Adipocyte (in vitro differentiated cells): ENCODE measurements at places on chromosomes 7 and 10.

DNA sequence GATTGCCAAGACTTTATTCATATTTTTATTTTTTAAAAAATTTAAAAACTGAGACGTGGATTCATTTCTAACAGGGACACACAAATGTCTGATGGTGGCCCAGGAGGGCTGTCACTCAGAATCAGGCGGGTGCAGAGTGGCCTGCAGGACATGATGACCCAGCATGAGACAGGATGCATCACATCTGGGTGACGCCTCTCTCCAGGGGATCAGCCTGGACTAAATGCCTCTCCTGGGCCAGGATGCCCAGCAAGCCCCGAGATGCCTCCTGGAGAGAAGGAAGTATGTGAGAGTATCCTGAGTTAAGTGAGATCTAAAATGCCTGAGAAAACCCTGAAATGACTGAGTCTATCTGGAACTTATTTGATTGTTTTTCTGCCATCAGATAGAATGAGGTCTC, 16.9 kb upstream of the MTURN start:
- DNase-seq: no peak

GRCh38 chr7:26000841-26001240, 151.2 kb upstream of the NFE2L3 start:
- no peak for DNase-seq

DNA sequence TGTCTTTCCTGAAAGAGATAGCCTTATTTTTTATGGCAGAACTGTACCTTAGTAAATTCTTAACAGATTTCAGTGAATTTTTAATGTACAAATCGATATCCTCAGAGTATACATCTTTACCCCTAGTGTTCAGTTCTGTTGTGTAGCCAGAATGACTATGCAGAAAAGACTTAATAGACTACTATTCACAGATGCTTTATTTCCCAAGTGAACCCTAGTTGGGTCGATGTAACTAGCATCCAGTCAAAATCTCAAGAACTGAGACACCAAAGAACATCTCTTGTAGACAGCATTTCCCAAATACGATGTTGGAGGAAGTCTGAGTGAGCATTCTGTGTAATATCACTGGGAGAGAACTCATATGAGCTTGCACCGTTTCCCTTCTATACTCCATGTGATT, 1.5 kb downstream of the AKR1C3 start:
- DNase-seq: peak; percentile 6

DNA sequence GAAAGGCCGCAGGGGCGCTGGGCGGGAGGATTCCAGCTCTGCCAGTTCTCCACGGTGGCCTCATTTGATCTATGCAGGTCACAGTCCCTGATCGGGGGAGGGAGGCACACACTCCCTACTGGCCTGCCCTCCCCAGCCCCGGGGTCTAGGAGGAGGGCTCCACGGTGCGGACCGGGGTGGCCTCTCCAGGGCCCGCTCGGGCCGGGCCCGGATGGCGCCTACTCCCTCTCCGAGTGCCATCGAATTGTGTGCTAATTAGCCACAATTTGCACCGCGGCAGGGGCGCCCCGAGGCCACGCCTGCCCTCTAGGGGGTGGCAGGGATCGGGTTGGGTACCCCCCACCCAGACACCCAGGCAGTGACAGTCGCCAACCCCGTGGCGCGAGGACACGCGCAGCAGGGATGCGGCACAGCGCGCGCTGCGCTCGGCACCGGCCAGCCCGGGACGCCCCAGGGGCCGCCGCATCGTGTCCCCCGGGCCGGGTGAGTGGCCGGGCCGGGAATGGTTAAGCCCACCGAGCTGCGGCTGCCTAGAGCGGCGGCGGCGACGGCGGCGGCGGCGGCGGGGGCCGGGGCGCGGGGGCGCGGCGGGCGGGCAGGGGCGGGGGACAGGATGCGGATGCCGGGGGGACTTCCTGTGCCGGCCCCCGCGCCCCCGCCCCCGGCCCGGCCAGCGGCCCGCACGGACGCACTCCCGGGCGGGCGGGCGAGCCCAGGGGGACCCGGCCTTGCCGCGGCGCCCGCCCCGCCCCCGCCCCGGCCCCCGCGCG, at the start of gene ZNF853:
ZNF853 (plus strand) TSS at position 658 of the 770 bp plus-strand sequence. CDS start 565 bp downstream, outside the sequence.
- peak; percentile 54 for DNase-seq

GRCh38 chr7:125511310-125511709, 581.7 kb upstream of the POT1 start:
- no peak for DNase-seq

DNA sequence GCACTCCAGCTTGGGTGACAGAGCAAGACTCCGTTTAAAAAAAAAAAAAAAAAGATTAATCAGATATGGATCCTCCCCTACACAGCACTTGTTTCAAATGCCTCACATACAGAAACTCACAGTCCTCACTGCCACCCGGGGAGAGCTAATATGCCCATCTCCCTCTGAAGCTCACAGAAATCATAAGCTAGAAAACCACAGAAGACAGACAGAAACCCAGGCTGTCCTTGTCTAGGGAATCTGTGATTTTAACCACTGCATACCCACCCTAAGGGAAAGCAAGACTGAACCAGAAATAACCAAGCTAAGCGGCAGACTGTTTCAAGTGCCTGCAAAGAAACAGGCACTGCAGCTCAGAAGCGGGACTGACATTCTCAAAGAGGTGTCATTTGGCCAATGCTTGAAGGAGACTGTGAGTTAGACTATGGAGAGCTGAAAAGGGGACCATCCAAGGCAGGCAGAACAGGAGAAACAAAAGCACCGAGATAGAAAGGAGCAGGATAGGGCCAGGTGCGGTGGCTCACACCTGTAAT, 37.6 kb downstream of the SLC37A3 start:
- no peak for DNase-seq

DNA sequence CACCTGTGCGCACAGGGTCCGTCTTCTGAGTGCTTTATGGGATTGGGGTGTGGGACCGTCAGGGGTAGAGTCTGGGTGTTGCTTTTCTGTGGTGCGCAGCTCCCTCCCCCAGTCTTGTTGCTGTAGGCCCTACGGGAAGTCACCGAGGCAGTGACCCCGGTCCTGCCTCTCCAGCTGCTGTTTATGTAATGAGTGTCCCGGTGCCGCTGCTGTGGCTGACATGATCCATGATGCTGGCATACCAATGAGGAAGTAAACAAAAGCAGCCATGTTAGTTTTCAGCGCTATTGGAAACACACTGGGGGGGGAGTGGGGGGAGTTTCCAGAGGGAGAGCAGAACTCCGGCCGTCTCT, 1.1 kb downstream of the TRIM8 start:
- no peak for DNase-seq

DNA sequence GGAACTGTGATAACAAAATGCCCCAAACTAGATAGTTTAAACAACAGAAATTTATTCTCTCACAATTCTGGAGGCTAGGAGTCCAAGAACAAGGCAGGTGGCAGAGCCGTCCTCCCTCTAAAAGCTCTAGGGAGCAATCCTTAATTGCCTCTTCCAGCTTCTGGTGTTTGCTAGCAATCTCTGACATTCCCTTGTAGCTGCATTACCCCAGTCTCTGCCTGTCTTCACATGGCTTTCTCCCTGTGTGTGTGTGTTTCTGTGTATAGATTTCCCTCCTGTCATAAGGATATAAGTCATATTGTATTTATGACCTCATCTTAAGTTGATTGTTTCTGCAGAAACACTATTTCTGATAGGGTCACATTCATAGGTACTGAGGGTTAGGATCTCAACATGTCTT, 177.5 kb downstream of the WNT2 start:
- no peak for DNase-seq

- no peak for DNase-seq
Observed at GRCh38 chr10:29830531-29831512, 196.1 kb upstream of the SVIL start.

- DNase-seq: no peak
Observed at GRCh38 chr10:125734148-125734547, 14.6 kb downstream of the EDRF1 start.

DNA sequence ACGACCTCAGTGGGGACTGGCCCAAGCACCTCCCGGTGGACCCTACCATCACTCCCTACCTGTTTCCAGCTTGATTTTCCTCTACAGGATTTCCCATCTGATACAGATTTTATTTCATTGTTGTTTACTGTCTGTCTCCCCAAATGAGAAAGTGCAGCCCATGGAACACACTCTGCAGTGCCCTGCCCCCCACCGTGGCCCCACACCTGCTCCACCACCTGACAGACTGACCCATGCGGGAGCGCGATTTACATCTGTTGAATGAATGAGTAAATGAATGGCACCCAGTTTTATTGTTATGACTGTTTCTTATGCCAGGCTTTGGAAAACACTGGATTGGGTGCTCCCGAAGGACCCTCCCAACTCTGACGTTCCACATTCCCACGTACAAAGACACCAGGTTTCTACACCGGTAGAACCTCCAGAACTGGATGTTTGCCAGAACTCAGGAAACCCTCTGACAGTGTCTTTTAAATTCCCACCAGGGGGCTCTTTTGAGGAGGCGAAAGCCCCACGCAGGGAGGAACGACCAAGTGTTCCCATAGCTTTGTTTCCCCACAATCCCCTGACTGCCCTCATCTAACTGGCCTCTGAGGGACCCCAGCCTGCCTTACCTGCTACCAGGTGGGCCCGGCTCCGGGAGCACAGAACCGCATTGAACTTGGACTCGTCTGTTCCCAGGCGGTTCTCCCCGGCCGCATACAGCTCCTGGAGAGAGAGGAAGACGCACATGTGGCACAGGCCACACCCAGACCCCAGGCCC, 29.0 kb downstream of the PLAC9 start:
- DNase-seq: peak; percentile 48

DNA sequence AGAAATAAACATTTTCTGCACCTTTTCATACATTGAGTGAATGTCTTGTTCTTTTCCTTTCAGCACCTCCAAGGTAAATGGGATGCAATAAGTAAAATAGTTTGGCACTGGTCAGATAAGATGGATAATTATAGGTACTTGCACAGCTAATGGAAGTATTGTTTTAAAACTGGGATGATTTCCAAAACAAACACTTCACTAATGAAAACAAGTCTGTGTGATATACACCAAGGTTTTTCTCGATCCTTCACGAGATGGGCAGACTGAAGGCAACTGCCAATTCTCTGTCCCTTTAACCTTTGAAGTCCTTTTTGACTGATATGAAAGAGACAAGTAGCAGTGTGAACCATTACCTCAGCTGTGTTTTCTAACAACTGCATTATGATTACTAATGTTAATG, 423.8 kb downstream of the GFRA1 start:
- DNase-seq: no peak

GRCh38 chr7:107836237-107837144, 33.5 kb upstream of the SLC26A3 start:
- no peak for DNase-seq

- no peak for DNase-seq
Observed at GRCh38 chr7:149846021-149846420, 7.8 kb downstream of the ZNF862 start.

GRCh38 chr10:63012623-63013022, 120.5 kb upstream of the NRBF2 start:
- no peak for DNase-seq

DNA sequence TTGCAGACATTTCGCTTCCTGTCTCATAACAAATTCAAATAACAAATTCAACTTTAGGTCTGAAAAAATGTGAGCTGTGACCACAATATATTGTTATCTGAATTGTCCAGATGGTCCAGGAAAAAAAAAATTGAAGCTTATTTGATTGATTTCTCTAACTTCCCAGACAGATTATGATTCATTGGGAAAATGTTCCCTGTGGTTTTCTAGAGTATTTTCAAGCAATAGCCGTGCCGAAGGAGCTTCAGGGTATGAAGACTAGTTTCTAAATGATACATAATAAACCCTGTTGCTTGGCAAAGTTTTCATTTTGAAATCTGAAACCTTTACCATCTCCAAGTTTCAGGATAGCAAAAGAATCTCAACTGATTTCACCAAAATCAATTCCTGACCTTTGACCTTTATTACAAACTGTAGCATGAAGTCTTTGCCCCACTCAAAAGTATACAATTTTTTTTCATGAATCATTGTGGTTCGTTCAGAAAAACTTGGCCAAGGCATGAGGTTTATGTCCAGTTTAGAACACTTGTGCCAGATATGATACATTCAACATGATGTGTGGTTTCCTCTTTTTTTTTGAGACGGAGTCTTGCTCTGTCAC, 109.9 kb downstream of the JCAD start:
- peak; percentile 94 for DNase-seq

DNA sequence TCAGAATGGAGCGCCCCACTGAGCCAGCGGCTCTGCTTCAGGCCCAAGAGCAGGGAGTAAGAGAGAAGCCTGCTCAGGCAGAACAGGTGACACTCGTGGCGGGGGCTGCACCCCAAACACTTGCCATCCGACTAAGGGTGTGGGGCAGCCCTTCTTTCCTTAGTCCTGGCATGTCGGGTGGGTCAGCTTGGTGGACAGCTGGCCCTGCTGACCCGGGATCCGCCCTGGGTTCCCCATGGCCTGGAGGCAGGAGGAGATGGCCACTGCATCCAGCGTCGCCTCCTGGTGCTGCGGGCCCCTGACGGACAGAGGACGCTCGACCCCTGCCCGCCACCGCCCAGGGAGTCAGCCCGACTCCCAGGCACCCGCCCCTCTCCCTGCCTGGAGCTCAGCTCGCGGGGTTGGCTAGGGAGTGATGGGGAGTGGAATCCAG, 1.2 kb upstream of the PAOX start:
- no peak for DNase-seq

DNA sequence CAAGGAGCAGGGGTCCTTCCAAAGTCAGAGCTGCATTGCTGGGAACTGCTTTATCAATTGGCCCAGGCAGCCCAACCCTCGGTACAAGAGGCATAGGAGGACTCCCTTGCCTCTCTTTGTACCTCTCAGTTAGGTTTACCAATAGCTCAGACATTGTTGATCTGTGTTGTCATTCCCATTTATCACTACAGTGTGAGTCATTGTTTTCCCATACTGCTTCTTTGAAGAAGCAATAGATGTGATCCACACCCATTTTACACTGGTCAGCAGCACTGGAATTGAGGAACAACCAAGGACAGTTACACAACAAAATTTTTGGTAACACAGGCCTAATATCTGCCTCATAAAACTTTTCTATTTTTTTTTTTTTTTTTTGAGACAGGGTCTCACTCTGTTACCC, 307.2 kb downstream of the SNX13 start:
- DNase-seq: peak; percentile 40

DNA sequence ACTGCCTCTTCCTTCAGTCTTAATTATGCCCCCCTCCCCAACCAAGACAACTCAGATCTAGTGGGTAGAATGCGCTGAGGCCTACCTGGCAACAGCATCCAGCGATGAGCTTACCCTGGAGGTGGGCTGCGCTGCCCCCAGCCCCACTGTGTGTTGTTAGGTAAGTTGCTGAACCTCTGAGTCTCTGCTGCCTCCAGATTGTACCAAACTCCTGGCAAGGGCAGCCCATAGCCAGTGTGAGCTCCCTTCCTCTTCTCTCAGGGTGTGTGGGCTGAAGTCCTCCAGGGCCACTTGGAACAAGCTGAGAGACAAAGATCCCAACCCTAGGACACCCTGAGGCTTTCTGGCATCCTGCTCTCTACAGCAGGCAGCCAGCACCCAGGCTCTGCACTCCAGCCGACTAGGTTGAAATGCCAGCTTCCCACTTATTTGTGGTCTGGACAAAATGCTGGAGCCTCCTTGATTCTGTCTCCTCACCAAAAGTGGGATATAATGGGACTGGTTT, 135.3 kb downstream of the ARHGAP22 start:
- peak; percentile 1 for DNase-seq

- DNase-seq: peak; percentile 77
Observed at GRCh38 chr10:29392376-29393021, 103.6 kb downstream of the LYZL1 start.
